NB4 (cell line): ENCODE measurements at places on chromosomes 6 and 20.

DNA sequence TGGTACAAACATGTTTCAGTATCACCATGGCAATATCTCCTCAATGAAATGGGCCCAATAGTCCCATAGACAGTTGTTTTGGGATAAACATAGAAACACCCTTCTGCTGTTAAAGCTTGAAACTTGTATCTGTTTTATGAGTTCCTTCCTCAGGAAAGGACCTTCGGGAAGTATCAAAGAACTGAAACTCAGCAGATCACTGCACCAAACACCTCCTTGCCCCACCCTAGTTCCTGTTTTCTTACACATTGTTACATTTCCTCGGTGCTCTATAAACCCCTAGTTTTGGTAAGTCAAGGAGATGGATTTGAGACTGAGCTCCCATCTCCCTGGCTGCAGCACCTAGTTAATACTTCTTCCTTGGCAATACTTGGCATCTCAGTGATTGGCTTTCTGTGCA, 73.8 kb upstream of the ECI2 start:
- peak; percentile 14 for DNase-seq

- no peak for DNase-seq
These were observed 31.5 kb downstream of the NINL start for GRCh38 chr20:25553819-25554296.

DNA sequence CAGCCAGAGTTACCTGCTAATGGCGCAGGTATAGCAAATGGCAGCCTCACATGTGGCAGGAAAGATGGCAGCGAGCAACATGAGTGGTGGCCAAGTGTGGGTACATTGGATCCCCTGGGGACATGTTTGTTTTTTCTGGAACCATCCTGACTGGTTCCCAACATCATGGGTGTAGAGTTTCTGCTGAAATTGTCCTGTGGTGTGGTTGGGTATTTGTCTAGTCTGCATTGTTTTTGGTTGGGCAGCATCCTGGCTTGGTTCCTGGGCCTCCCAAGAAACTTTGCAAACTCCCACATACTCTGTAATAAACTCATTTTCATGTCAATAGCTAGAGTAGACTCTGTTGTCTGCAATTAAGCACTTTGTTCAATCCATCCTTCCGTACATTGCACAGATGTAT, 282.6 kb downstream of the CDC5L start:
- no peak for DNase-seq

- no peak for DNase-seq
These were observed 247.9 kb downstream of the CDH4 start for GRCh38 chr20:61499859-61500554.

- DNase-seq: no peak
These were observed 152.4 kb downstream of the SOBP start for GRCh38 chr6:107642095-107642860.

DNA sequence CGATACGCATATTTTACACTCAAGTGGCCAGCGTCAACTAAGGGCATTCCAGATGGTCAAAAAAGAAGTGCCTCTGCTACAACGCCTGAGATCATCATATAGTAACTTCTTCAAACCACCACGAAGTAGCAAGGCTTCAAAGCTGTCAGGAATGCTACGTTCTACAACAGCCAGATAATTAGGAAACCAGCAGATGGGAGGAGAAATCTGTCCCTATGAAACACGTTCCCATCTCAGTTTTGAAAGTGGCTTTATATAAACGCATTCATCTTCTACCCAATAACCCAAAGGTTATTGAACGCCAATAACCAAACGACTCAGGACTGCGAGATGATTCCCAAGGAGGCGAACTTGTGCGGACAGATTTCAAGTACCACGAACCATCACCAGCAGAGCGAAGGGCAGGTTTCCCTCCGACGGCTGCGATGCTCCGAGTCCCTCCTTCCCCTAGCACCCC, 1.2 kb downstream of the ABHD12 start:
- DNase-seq: no peak

- peak; percentile 67 for DNase-seq
These were observed 81.9 kb downstream of the ZMYND8 start for GRCh38 chr20:47274401-47275108.

GRCh38 chr20:17912916-17913315, 55.7 kb downstream of the SNX5 start:
- no peak for DNase-seq

DNA sequence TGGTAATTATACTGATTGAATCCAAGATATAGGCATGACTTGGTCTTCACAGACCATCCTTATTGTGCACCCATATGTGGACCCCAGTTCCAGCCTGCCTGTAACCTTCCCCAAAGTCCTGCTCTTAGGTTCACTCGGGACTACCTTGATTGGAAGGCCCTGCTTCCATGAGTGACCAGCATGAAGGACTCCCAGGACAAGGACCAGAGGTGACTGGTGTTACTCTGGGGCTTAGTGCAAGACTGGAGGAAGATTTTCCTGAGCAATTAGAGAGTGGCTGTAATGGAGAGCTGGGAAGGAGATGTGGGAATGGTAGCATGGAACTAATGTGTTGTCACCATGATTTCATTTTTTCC, 15.1 kb downstream of the BRD2 start:
- peak; percentile 19 for DNase-seq

DNA sequence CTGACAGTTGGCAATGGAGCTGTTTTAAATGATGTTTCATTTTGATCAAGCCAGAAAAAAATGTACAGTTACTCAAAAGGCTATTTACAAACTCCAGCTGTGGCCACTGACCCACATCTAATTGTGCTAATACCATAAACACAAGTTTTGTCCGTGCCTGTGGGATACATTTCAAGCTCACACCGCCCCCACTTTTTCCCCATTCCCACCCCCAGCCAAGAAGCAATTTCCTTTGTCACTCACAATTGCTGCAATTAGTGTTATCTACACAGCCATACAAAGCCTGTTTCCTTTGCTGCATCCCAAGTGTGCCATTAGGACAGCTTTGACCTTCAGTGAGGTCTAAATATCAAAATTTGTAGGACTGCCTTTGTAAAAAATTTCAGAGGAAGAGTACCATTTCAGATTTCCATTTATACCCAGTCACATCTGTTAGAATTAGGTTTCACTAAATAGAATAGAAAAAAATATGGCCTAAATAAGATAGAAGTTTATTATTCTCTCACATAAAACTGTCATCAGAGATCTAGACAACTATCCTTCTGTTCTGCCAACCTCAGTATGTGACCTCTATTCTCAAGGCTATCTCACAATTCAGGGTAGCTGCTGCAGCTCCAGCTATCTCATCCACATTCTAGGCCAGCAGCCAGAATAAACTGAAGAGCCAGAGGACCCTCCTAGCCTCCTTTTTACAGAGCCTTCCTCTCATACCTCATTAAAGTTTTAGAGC, 202.6 kb downstream of the NFATC2 start:
- no peak for DNase-seq

DNA sequence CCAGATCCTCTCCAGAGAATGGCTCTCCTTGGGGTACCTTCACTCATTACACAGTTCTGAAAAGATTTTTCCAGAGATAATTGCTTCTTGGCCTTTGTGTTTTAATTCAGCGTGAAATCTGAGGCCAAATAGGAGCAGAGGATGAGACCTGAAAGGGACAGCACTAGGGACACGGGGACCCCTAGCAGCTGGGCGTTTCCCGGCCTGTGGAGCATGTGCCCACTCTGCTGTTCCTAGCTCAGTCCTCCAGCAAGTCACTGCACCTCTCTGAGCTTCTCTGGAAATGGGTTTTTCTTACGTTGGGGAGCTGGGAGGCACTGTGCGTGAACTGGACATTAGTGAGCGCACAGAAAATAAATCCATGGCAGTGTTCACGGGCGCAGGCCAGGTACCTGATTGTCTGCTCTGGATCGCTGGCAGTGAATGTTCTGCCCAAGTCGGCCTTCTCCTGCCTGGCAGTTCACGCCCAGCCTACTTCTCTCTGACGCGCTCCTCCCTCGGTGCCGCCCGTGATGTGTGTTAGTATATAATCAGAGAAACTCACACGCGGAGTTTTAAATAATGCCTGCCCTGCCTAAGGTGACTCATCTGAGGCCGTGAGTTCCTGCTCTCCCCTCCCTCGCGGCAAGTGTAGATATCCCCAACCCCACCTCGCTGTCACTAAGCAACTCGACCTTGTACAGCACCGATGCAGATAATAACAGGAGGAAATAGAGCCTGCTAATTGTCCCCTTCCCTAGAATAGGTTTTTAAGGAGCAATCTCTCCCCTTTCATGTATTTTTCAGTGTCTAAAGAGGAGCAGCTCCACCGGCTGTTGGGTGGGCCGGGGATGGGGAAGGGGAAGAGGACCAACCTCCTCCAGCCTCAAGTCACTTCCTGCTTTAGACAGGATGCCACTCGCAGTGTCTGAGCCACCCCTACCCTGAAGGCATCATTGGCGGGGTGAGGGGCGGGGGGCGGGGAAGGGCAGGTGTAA, 2.7 kb upstream of the TUBB2A start:
- DNase-seq: peak; percentile 62

- DNase-seq: no peak
These were observed 149.2 kb upstream of the PRDM1 start for GRCh38 chr6:105936972-105937371.

GRCh38 chr6:125104425-125104824, 49.1 kb upstream of the TPD52L1 start:
- no peak for DNase-seq

GRCh38 chr6:34200340-34200971, 36.2 kb upstream of the HMGA1 start:
- no peak for DNase-seq

DNA sequence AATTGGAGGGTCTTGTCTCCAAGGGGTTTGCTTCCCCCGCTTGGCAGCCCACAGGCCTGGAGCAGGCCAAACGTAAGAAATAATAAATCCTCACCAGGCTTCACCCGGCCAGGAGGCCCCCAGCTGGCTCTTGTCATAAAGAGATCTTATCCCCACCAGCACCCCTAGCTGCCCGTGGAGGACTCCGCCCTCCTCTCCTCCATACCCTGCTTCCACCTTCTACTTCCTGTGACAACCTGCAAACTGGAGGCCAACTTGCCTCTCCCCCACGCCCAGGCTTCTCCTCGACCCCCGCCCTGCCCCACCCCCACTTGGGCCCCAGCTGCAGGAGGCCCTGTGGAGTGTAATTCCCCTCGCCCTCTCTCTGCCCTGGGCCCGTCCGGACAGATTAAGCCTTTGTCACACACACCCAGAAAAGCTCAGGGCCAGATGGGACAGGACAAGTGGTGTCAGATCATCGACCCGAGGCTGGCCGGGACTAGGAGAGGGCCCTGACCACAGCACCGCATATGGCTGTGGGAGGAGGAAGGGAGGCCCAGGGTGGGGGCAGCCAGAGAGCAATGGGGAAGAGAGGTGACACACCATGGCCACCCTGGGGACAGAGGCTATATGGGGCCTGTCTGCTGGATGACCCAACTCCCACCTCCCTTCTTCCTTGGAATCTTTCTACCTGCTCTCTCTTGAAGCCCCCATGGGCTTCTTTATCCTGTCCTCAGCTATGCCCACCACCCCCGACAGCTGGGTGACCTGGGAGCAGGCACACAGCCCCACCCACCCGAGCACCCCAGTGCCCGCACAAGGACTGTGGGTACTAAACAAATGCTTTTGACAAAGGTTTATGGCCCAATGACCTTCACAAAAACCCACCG, 3.9 kb downstream of the NOL4L start:
- peak; percentile 90 for DNase-seq

DNA sequence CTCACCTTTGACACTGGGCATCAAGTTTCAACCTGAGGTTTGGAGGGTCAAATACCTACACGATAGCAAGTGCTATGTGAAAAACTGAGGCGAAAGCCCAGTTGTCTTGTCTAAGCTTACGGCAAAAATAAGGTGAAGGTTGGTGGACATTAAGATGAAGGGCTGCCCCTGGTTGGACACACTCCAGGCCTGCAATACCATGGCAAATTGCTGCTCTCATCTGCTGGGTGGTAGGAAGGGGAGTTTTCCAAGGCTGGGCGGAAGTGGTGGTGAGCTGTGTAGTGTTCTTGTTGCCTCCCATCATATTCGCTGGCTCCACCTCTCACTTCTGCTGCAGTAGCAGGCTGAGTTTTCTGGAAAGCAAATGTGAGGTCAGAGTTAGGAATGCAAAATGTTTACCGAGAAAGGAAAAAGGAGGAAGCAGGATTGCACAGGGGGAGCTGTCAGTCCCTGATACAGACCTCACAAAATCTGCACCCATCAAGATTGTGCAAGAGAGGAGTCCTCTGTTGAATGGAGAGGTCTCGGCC, 33.7 kb downstream of the SCP2D1 start:
- no peak for DNase-seq

DNA sequence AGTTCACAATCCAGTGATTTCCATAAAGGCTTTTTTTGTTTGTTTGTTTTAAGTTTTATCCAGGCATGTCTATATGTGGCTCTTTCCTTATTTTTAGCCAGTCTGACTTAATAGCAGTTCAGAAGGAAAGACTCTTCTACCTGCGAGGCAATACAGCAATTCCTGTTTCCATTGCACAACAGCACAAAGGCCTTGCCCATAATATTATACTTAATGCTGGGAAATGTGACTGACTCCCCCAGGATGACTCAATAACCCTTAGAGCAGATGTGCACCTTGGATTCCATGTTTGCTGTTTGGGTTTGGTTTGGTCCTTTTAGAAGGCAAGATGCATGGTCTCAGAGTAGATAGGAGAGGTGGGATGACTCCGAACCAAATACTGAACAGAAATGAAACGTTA, 184.1 kb downstream of the MTFR2 start:
- DNase-seq: peak; percentile 3

GRCh38 chr6:69917834-69918233, 51.5 kb downstream of the COL19A1 start:
- peak; percentile 73 for DNase-seq

DNA sequence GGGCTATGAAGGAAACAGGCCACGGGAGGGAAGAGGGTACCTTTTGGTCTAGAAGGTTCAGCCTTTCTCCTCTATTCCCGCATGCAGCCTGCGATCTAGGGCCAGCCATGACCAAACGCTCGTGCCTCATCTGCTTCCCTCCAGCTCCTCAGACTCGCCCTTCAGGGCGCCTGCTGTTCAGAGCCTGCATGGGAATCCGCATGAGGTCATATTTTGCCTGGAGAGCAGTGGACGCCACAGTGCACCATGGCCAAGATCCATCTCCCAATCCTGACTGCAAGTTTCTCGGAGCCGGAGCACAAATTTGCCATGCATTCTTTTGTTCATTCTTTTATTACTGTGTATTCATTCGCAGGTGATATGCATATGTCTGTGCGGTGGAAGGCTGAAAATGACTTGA, 608.1 kb downstream of the QKI start:
- no peak for DNase-seq

GRCh38 chr6:35234901-35235300, 21.1 kb downstream of the SCUBE3 start:
- DNase-seq: no peak

- DNase-seq: no peak
These were observed 35.4 kb upstream of the FOXA2 start for GRCh38 chr20:22619806-22620205.

GRCh38 chr6:100184473-100184872, 190.4 kb upstream of the MCHR2 start:
- no peak for DNase-seq

DNA sequence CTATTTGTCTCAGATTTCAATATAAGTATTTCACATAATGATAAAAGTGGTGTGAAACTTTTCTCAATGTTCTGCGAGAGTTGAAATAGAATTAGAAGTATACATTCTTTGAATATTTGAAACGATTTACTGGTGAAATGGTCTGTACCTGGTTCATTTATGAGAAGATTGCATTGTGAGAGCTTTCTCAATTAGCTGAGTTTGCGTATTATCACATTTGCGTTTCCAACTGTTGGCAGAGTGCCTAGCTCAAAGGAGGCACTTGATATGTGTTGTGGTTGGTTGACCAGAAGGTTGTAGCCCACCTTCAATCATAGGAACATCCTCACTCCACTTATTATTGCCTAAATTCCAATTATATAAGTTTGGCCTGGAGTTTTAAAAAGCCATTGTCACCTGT, 58.8 kb upstream of the EXOC2 start:
- DNase-seq: no peak
